ENCODE measurements at places on chromosomes 1 and 21.

DNA sequence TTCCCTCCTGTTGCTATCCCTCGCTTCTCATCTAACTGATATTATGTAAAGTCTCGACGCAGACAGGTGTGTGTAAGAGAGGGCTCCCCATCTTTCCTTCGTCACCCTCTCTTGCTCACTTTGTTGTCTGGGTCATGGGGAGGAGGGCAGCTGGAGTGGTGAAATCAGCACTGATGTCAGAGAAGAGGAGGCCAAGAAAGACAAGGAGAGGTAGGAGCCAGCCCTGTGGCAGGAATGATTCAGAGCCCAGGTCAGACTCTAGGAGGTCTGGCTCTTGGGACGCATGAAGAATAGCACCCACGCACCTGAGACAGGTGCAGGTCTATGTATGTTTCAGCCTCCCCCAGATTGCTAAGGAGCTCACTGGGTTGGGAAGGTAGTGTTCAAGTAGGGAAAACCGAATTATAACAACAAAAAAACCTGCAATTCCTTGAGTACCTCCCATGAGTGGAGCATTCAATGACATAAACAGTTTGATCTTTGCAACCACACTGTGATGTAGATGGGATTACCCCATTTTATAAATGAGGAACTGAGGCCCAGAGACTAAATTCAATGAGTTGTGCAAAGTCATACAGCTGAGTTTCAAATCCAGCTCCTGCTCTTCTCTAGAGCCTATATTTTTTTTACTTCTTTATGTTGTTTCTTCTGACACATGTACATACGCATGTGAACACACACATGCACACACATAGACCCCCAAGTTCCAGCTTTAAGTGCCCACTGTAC lies 10.4 kb downstream of the NUAK2 start:
- DNase-seq = no peak

DNA sequence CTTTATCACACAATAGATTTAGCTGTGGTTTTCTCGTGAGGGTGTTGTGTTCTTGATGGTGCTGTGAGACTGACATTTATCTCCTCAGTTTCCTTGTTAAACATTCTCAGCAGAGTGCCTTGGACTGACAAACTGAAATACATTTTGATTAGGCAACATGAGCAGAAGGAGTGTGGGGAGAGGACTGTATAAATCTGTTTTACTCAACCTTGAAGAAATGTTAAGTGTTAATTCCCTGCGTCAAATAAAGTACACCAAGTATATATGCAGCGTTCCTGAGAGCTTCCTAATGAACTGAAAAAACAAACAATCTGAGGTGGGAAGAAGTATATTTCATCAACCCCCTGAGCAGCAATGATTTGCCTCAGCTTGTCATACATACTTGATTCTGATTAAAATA lies 540.3 kb upstream of the B3GALT2 start:
- no peak for DNase-seq

- no peak for DNase-seq
Observed at GRCh38 chr1:118896416-118896815, 91.7 kb downstream of the TBX15 start.

DNA sequence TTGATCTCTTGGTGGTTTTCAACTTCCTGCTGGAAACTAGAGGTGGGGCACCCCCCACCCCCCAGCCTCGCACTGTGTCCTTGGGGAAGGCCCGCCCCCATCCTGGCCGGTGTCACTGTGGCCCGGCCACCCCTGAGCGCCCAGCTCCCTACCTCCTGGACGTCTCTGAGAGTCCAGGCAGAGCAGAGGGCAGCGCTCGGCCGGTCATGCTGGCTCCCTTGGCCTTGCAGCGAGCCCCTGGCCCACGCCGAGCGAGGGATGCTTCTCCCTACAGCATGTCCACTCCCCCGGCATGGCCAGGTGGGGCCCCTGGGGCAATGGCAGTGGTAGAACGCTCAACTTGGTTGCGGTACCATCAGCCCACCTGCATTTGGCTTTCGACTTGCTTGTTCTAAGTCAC lies 28.7 kb upstream of the TRAPPC10 start:
- DNase-seq = no peak

GRCh38 chr1:91745640-91746373 lies 140.1 kb downstream of the TGFBR3 start:
- no peak for DNase-seq

GRCh38 chr1:203167026-203167912 lies 8.4 kb downstream of the MYBPH start:
- no peak for DNase-seq

- no peak for DNase-seq
Observed at GRCh38 chr21:34687065-34687464, 18.3 kb downstream of the CLIC6 start.

- DNase-seq = no peak
Observed at GRCh38 chr1:94946886-94947285, 20.0 kb upstream of the CNN3 start.

DNA sequence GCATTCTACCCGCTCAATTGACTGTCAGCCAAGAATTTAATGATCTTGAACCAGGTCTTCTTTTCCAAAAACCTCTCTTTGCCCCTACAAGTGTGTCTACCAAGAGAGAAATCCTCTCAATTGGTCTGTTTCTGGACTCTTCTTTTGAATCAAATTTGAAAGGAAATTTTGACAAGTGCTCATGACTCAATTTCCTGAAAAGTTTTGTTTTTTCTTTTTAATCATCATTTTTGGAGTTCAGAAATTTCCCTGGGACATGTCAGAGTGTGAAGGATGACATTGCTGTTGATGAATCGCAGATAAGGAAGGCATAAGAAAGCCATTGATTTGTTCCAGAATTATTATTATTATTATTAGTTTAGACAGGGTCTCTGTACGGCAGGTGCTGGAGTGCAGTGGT lies 88.2 kb upstream of the AKT3 start:
- DNase-seq = no peak

DNA sequence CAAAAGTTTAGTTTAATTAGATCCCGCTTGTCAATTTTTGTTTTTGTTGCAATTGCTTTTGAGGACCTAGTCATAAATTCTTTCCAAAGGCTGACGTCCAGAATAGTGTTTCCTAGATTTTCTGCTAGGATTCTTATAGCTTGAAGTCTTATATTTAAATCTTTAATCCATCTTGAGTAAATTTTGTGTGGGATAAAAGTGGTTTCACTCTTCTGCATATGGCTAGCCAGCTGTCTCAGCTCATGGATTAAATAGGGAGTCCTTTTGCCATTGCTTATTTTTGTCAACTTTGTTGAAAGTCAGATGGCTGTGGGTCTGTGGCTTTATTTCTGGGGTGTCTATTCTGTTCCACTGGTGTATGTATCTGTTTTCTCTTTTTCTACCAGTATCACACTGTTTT lies 801.3 kb upstream of the ADGRL4 start:
- no peak for DNase-seq

- DNase-seq = no peak
Observed at GRCh38 chr1:178192686-178193085, 98.8 kb downstream of the RASAL2 start.

GRCh38 chr1:54596756-54597155 lies 26.6 kb downstream of the FAM151A start:
- no peak for DNase-seq

GRCh38 chr1:216499581-216500272 lies 76.5 kb upstream of the USH2A start:
- no peak for DNase-seq

GRCh38 chr1:164660412-164660772 lies 101.4 kb downstream of the PBX1 start:
- DNase-seq = no peak

- DNase-seq = no peak
Observed at GRCh38 chr1:186250529-186250928, 124.5 kb downstream of the TPR start.
